ENCODE measurements at places on chromosomes 11 and 22. TPM values are rescaled to one million over a fixed set of nuclear protein-coding genes. Genes with fewer than 3 reads are reported as not detected.

GRCh38 chr11:46537537-46538295, 56.1 kb downstream of the AMBRA1 start:
- peaks cover 3% of the 10 kb centered on the region for H3K4me1 ChIP-seq
- DNase-seq, result peak; percentile 82
- H3K27ac ChIP-seq, result no peak overlapping the region
- H3K27me3 ChIP-seq, result no peaks in the 10 kb centered on the region
- no peak overlapping the region for H3K4me3 ChIP-seq

- peak overlapping the region; percentile 65 for H3K27ac ChIP-seq
- no peak for DNase-seq
- no peaks in the 10 kb centered on the region for H3K27me3 ChIP-seq
- no peaks in the 10 kb centered on the region for H3K36me3 ChIP-seq
These were observed 41.6 kb downstream of the WEE1 start for GRCh38 chr11:9615031-9615451.

DNA sequence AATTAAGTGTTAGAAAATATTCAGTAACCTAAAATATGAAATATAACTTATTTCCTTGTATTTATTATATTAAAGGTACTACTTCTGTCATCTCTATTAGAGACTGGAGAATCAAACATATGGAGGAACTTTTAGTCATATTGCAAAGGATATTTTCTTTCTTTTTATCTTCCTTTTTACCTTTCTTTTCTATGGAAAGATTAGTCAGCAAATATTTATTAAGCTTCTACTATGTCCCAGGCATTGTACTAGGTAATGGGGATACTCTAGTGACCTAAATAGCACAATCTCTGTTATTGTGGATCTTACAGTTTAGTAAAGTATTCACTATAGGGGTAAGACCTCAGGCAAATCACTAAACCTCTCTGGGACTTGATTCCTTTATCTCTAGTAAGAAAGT, 18.3 kb downstream of the SIK2 start:
- H3K27ac ChIP-seq, result no peak overlapping the region
- H3K4me1 ChIP-seq, result no peaks in the 10 kb centered on the region
- H3K4me3 ChIP-seq, result no peak overlapping the region
- H3K36me3 ChIP-seq, result peaks cover 21% of the 10 kb centered on the region

GRCh38 chr22:35575116-35575748, 34.6 kb downstream of the RASD2 start:
- no peak overlapping the region for H3K27ac ChIP-seq
- no peak for DNase-seq
- no peaks in the 10 kb centered on the region for H3K4me1 ChIP-seq
- H3K4me3 ChIP-seq, result no peak overlapping the region

- H3K27ac ChIP-seq, result no peak overlapping the region
- DNase-seq, result no peak
- H3K36me3 ChIP-seq, result no peaks in the 10 kb centered on the region
- H3K4me1 ChIP-seq, result no peaks in the 10 kb centered on the region
These were observed 396.4 kb downstream of the METTL15 start for GRCh38 chr11:28504555-28505110.

Gene SEZ6L
- total RNA-seq, result 0.05 TPM

Gene TRIM49D1
- not detected for total RNA-seq

Data from CD4-positive, alpha-beta T cell (primary cell).